ENCODE measurements at places on chromosomes 13 and 19.

DNA sequence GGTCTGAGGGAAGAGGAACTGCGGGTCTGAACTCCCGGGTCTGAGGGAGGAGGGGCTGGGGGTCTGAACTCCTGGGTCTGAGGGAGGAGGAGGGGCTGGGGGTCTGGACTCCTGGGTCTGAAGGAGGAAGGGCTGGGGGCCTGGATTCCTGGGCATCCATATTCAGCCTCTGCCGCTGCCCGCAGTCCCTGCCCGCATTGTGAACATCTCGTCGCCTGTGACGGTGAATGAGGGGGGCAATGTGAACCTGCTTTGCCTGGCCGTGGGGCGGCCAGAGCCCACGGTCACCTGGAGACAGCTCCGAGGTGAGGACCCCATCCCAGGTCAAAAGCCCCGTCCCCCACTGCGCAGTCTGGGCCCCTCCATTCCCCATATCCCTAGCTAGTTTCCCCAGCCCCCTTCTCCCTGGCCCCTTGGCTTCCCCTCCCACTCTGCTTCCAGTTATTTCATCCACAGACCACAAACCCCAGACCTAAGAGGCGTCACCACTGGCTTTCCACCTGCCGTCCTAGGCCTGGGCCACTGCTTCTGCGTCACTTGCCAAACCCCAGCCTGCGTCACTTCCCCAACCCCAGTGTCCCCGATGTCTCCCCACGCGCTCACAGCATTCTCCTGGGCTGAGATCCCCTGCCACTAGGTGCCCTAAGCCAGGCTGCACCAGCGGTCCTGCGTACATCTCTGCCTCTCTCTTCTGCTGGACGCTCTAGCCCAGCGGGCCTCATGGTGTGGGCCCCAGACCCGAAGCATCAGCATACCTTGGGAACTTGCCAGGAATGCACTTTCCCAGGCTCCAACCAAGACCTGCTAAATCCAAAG is 13.9 kb downstream of the IGLON5 start:
- DNase-seq: no peak

DNA sequence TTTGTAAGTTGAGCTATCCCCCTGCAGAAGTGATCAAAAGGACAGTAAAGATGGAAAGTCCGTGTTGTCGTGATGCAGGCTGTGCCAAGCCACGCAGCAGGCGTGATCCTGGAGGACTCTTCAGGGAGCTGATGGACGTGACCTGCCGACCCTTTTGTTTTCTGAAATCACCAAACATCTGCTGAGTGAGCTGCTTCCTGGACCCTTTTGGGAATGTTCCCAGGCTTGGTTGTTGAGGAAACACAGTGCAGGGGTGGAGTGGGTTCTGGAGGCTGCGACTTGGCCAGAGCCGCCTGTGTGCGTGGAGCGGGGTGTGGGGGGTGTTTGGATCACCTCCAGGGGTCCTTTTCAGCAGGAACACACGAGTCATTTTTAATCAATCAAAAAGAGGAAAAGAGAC is 15.4 kb upstream of the CPAMD8 start:
- no peak for DNase-seq

GRCh38 chr19:18202778-18203407 is 949 bp downstream of the RAB3A start:
- no peak for DNase-seq

DNA sequence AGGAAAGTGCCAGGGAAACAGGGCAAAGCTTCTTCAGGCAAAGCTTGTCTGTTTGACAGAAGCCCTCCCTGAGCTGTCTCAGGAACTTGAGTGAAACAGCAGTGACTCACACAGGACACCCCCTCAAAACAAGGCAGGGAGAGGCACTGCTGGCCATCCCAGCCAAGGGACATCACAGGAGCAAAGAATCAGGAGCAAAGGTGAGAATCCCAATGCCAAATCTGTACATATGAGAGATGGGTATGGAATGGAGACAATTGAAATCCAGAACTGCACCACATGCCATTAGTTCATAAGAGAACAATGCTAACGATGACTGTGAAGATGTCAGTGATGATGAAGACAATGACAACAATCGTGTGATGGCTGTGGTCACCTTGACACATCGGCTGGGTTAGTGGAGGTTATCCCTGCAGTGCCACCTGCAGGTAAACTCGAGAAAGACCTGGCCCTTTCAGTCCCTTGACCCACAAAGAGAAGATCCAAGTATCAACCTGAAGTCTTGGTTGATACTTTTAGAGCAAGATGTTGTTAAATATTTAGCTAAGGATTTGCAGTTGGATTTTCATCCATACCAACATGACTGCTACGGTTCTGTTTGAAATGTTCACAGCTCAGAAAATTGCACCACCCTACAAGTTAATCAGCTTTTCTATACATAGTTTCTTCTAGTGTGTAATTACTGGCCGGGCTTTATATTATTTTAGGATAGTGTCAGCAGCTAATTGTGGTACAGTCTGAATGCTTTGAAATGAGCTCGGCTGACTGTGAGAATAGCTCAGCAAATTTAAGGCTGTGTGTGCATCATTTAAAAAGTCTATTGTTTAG is 42.0 kb upstream of the IPO5 start:
- no peak for DNase-seq

GRCh38 chr13:87669379-87669978 is 1.7 kb upstream of the SLITRK5 start:
- no peak for DNase-seq
